Stimulated activated CD8-positive, alpha-beta memory T cell treated with anti-CD3 and anti-CD28 coated beads, Interleukin-7, amount 100 ng/mL, for 1 hour (primary cell): ENCODE measurements at places on chromosomes 4 and X.

GRCh38 chr4:138406876-138407275 is 164.7 kb upstream of the SLC7A11 start:
- DNase-seq, result no peak

DNA sequence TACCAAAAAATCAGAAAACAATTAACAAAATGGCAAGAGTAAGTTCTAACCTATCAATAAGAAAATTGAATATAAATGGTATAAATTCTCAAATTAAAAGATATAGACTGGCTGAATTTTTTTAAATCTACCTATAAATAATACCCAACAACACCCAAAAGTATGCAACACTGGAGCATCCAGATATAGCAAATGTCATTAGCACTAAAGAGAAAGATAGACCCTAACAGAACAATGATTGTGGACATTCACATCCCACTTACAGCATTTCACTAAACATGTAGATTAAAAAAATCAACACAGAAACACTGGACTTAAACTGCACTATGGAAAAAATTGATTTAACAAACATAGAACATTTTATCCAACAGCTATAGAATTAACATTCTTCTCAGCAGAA is 673.0 kb upstream of the GRID2 start:
- no peak for DNase-seq

- DNase-seq, result no peak
Measured at GRCh38 chr4:173167758-173168395, 734 bp upstream of the GALNT7 start.

GRCh38 chr4:40020221-40020620 is 36.4 kb upstream of the N4BP2 start:
- DNase-seq, result no peak

GRCh38 chr4:164239976-164240375 is 514.0 kb upstream of the SMIM31 start:
- DNase-seq, result no peak

DNA sequence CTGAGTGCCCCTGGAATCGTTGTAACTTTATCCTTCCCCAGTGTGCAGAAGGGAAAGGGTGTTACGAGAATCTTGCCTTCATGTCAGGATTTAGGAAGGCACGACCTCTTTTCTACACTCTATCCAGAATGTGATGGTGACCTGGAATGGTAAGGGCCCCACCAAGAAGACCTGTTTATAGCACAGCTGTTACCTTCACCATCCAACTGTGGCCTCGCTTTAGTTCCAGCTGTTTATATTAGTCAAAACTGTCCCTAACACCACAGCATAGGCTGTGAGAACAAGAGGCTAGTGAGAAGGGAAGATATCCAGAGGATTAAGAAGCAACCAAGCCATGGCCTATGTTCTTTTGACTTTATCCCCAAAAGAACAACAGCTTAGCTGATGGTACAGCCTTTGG is 28.0 kb downstream of the ARX start:
- no peak for DNase-seq

GRCh38 chr4:132108784-132109183 is 1040.3 kb upstream of the PCDH10 start:
- DNase-seq, result no peak

GRCh38 chrX:118353081-118353850 is 7.4 kb downstream of the WDR44 start:
- no peak for DNase-seq

DNA sequence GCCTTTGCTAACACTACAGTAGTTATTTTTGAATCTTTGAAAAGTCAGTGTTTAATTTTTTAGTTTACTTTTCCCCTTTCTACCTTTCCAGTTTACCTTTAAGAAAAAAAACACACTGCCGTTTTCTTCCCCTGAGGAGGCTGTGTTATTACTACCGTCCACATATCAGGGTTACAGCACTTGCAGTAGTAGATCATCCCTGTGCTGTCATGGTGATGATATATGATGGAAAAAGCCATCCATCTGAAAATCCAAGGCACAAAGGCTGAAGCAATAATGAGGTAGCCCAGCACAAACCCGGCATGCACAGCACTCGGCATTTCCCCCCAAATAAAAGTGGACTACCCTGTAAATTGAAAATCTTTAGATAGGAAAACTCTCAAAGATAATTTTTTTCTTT is 258.7 kb downstream of the CXXC4 start:
- DNase-seq, result no peak

DNA sequence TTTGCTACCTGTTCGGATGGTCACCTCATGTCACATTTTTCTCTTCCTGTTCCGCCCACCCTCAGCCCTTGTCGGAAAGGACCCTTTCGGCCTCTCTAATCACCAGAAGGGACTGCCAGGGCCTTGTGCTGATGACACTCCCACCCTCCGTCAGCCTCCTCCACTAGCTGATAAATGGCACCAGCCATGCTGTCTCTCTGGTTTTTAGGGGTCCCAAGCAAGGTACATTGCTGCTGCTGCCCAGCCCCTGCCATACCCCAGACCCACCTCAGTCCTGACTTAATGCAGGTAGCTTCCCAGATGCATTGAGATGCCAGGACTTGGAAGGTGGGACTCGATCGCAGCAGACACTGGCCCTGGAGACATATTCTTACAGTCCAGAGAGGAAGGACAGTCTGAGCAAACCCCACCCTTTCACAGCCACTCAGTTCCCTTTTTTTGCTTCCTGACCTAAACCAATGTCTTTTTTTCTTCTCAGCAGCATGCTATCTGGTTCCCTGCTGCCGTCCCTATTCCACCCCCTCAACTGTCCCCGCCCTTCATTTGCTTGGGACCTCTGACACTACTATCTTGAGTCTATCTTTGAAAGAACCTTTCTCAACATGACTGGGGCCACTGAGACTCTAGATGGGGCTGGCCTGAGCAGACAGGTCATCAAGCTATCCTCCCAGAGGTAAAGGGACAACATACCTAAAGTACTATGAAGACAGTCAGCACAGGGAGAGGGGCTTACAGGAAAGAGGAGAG is at the start of gene BTK:
Gene BTK, minus strand, starts transcription at position 397 of the 747 bp plus-strand sequence. CDS start 10,907 bp downstream, outside the sequence.
- DNase-seq, result no peak

DNA sequence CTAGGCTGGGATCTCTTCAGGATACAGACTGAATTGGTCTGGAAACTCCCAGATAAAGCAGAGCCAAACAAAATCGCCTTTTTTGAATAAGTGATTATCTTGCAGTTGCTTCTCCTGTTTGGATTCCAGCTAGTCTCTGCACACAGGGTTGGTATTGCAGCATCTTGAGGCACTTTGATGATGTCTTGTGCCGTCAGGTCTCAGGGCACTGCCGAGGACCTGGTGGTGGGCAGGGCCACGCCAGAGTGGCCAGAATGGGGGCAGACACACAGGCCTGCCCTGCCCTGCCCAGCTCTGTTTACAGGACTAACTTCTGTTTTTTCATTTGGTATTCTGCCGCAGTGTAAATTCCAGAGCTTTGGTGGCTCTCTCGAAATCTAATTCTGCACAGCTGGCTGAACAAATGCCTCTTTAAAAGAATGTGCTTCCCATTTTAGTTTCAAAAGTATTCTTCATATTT is 276.1 kb downstream of the NR3C2 start:
- no peak for DNase-seq

DNA sequence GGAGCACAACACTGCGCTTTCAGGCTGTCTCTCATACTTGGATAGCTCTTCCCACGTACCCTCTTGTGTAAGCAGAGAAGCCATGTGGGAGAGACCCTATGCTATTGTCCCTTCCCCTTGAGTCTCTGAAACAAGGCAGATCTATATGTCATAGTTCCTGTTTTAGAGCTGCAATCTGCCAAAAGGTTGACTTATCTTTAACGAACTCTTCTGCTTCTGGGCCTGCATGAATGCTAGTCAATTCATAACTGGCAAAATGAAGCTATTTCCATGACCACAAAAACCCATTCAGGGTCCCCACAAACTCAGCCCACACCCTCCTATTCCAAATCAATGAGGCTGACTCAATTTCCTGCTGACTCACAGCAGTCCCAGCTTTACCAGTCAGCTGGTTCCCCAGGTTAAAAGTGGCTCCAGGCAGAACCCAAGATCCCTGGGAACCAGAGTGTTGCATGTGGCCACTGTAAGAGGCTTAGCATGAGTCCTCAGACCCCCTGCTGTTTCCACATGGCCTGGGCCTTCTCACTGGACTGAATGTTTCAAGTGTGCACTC is 25.3 kb upstream of the SOD3 start:
- DNase-seq, result no peak

GRCh38 chr4:70703619-70704214 is 15.4 kb downstream of the UTP3 start:
- no peak for DNase-seq

GRCh38 chr4:95596676-95597075 is 47.9 kb upstream of the UNC5C start:
- no peak for DNase-seq

GRCh38 chr4:124179506-124180186 is 532.9 kb downstream of the ANKRD50 start:
- DNase-seq, result no peak

GRCh38 chrX:72169008-72169728 is 12.4 kb upstream of the PIN4 start:
- no peak for DNase-seq

DNA sequence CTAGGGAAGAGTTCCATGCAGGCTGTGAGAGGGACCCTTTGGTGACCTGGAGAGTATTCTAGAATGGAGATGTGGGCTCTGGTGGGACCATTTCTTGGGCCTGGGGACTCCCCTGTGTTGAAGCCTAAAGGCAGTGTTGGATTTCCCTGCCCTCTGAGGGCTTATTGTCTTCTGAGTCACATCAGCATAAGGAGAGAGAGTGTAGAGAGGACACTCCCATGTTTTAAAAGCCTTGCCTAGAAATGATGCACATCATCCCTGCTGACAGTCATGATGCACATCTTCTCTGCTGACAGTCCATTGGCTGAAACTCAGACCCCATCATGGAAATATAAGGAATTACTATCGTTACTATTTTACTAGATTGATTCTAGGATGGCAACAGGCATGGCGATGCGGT is 51.9 kb downstream of the FAM114A1 start:
- DNase-seq, result no peak

DNA sequence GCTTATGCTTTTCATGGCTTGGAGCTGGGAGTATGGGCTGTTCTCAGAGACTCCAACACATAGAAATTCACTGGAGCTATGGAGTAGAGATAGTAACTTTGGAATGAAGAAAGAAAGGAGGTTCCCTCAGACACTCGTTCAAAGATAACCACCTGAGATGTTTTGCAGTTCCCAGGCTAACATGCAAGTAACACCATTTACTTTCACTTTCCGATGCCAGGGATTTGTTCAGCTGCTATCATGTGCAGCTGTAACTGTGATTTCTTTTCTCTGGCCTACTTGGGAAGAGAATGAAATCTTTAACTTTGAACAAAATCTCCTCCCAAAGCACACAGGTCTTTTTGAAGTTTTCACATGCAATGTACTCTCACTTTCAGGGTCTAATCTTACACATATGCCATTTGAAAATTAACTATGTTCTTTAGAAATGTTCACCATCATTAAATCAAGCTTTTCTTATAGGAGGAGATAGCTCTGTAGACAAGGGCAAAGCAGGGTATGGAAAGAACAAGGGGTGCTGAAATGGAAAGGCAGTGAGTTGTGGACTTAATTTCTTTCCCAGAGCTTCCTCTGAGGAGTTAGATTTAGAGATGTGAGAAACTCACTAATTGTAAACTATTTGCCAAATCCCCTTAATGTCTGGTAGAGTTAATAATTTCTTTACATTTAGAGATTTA is 514.3 kb downstream of the PDHA2 start:
- no peak for DNase-seq

- no peak for DNase-seq
Measured at GRCh38 chrX:106802388-106803275, at the start of gene TBC1D8B. TSS of gene TBC1D8B (plus strand) at chrX:106802673. CDS start at chrX:106802854, 181 bp downstream.

DNA sequence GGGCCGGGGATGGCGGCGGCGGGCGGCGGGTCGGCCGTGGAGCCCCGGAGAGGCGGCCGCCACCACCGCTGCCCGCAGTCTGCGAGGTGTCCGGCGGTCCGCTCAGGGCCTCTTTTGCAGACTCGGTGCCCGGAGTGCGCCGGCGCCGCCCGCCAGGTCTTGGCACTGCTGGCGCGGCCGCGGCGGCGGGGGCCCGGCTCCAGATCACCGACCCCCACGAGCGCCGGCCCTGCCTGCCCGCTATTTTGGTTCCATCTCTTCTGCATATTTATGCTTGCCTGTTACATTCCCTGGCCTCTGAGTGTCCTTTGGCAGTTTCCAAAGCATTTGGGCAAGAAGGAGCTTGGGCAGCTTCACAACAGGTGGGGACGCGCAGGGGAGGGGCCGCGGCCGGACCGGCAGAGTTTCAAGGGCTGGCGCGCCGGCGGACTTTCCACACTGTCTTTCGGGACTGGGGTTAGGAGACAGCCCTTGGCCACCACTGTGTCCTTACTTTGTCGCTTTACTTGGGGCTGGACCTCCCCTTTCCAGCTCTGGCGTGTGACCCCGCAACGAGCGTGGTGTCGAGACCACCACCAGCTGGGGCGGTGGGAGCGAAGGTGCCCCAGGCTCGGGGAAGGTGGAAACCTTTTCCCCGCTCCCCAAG is 668 bp upstream of the TAPT1 start:
- DNase-seq, result peak; percentile 13

GRCh38 chr4:8728536-8729407 is 136.2 kb downstream of the CPZ start:
- DNase-seq, result no peak

DNA sequence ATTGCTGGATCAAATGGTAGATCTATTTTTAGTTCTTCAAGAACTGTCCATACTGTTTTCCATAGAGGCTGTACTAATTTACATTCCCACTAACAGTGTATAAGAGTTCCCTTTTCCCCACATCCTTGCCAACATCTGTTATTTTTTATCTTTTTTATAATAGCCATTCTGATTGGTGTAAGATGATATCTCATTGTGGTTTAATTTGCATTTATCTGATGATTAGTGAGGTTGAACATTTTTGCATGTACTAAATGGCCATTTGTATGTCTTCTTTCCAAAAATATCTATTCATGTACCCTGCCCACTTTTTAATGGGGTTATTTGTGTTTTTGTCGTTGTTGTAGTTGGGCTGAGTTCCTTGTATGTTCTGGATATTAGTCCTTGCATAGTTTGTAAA is 35.4 kb upstream of the PRKG2 start:
- DNase-seq, result no peak

DNA sequence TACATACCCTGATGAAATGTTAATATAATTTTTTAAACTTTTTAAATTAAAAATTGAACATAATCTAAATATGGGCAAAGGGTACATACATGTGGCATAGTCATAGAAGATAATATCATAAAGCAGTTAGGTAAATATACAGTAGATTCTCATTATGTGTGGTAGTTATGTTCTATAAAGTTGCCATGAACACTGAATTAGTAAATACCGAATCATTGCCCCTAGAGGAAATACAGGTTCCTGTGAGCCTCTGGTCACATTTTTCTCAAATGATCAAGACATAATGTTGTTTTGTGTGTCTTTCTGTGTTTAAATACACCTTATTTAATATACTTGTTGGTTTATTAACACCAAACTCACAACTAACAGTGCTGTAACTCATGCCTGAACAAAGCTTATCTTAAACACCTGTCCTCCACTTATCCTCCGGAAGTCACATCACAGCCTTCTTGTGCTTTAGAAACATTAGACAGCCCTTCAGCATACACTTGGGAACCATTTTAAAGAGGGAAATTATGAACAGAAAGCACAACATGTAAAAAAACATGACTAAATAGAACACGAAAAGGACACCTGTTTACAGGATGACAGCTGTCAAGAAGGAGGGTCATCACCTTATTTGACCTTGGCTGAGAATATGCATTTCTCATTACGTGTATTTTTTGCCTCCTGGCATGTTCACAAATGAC is 169.4 kb upstream of the NAP1L5 start:
- no peak for DNase-seq
